ENCODE measurements at places on chromosomes 6 and 20.
A peak's percentile ranks its signal among the peaks of the same experiment; 100 is the strongest.

DNA sequence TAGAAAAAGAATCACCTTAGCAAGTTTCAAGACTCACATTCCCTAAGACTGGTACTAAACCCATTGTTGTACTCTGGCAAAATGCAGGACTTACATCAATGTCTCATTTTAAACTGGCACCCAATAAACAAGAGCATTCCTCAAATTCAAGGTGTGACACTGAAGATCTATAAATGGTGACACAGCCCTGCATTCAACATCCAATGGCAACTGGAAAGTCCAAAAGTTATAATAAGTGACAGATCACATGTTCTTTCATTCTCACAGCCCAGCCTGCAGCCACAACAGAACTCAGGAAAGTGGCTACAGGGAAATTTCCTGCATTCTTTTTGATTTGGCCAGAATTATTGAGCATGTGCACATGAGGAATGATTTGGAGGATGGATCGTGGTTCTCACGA lies 57.5 kb downstream of the MBOAT1 start:
- no peak for DNase-seq

- DNase-seq = no peak
Measured at GRCh38 chr6:161169035-161169434, 104.8 kb downstream of the AGPAT4 start.

- DNase-seq = no peak
Measured at GRCh38 chr20:4412216-4412615, 309.5 kb upstream of the PRND start.

GRCh38 chr20:57788936-57789613 lies 79.3 kb upstream of the PMEPA1 start:
- no peak for DNase-seq

DNA sequence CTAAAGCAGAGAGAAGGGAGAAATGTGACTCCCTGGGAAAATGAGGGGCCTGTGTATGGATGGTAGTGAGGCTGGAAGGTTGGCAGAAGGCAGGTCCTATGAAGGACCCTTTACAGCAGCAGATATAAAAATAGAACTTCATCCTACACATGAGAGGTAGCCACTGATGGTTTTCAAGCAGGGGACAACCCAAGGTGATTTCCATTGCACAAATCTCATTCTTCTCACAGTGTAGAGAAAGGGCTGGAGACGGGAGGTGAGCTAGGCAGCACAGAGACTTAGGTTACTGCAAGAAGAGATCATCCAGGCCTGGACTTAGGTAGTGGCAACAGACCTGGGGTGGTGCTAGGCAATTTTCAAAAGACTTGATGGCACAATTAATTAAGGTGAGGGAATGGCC lies 30.7 kb downstream of the TRAM2 start:
- DNase-seq = no peak

DNA sequence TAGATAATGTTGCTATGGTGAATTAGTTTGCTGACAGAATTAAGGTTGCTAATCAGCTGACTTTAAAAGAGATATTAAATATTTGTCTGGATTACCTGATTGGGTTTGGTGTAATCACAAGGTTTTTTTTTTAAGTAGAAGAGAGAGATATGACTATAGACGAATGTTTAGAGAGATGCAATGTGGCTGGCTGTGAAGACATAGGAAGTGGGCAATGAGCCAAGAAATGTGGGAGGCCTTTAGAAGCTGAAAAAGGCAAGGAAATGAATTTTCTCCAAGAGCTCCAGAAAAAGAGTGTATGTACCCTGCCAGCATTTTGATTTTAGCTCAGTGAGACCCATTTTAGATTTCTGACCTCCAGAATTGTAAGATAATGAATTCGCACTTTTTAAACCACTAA lies 598.3 kb downstream of the PKHD1 start:
- no peak for DNase-seq

GRCh38 chr6:1296079-1296478 lies 15.8 kb upstream of the FOXQ1 start:
- DNase-seq = no peak

DNA sequence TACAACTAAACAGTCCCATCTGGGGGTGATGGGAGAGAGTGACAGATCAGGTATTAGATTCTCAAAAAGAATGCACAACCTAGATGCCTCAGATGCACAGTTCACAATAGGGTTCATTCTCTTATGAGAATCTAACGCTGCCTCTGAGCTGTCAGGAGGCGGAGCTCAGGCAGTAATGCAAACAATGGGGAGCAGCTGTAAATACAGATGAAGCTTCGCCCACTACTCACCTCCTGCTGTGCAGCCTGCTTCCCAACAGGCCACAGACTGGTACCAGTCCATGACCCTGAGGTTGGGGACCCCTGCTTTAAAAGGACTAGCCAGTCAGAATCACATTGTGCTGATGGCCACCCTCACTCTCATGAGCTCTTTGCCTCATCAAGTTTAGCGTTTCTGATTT lies 247.0 kb upstream of the KCNQ5 start:
- DNase-seq = no peak

DNA sequence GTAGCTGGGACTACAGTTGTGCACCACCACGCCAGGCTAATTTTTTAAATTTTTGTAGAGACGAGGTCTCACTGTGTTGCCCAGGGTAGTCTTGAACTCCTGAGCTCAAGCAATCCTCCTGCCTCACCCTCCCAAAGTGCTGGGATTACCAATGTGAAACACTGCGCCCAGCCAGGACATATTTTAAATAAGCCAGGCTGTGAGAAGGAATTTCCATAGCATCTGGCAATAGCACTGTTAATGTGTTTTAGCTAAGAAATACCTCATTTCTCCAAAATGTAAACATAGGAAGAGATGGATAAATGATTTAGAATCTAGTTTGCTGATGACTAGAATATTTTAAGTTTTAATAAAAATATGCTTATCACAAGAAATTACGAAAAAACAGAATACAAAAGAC lies 27.0 kb upstream of the SLA2 start:
- no peak for DNase-seq

GRCh38 chr20:39571171-39571570 lies 609.0 kb downstream of the DHX35 start:
- DNase-seq = no peak

GRCh38 chr6:106509420-106510089 lies 119.7 kb downstream of the RTN4IP1 start:
- peak; percentile 30 for DNase-seq

GRCh38 chr6:140857739-140858380 lies 1274.9 kb upstream of the GJE1 start:
- peak; percentile 97 for DNase-seq

- peak; percentile 72 for DNase-seq
Measured at GRCh38 chr6:158068893-158069799, 87.5 kb downstream of the SYNJ2 start.

- no peak for DNase-seq
Measured at GRCh38 chr6:113846577-113846976, 10.6 kb upstream of the MARCKS start.

DNA sequence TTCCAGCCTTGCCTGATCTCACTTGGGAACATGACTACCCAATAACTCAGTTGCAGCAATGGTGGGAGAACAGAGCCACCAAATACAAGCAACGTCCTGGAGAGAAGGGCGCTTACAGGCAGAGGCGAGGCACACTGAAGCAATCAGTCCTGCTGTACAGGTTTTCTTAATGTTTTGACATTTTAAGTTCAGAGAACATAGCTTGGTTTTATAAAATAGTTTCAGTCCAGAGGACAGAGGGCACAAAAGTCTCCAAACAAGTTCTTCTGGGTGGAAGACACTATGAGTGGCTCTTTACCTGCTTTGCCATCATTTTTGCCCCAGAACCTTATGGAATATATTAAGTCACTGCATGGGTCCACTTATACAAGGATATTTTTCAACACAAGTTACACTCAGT lies 103.4 kb upstream of the KCNG1 start:
- DNase-seq = no peak

- DNase-seq = no peak
Measured at GRCh38 chr6:124197148-124197547, 393.5 kb downstream of the NKAIN2 start.

- DNase-seq = no peak
Measured at GRCh38 chr6:56848105-56848504, 106.8 kb upstream of the BEND6 start.

DNA sequence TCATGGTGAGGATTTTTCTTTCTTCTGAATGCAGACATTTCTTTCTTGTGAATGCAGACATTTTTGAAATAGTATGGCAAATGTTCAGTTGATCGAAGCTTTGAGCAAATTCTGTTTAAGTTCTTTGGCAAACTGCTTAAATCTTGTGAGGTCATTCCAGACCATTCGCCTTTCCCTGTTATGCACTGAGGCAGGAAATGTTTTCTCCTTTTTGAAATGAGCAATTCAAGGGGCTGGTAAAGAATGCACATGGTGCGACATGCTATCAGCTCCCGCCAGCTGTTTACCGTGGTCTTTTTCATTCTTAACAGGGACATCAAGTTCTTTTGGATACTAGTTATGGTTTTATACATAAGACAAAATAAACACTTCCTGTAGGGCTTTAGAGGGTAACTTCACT lies 112.0 kb upstream of the CCN2 start:
- DNase-seq = peak; percentile 94

DNA sequence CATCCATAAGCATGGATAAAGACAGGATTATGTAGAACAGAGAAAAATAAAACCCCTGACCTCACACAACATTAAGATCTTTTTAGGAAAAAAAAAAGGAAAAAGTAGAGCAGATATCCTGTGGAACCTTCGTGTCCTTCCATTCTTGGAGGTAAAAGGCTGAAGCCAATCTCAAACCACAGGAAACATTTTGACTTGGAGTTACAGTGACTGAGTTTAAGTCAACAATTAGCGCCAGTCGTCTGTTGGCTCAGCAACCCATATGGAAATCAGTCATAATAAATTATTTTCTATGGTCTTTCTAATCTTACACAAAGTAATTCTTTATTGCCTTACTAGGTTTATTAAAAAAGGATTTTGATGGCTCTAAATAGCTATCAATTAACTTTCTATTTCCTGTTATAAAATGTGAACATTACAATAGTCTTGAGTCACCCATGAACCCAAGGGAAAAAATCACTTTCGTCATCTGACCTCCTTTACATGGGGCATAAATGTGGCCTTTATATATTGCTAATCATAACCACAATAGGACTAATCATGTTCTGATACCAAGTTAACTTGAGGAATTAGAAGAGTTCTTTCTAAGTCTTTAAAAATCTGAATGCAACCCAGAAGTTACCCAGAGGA lies 592.9 kb downstream of the TFAP2B start:
- DNase-seq = no peak

- no peak for DNase-seq
Measured at GRCh38 chr20:23125159-23125558, 39.0 kb upstream of the CD93 start.

DNA sequence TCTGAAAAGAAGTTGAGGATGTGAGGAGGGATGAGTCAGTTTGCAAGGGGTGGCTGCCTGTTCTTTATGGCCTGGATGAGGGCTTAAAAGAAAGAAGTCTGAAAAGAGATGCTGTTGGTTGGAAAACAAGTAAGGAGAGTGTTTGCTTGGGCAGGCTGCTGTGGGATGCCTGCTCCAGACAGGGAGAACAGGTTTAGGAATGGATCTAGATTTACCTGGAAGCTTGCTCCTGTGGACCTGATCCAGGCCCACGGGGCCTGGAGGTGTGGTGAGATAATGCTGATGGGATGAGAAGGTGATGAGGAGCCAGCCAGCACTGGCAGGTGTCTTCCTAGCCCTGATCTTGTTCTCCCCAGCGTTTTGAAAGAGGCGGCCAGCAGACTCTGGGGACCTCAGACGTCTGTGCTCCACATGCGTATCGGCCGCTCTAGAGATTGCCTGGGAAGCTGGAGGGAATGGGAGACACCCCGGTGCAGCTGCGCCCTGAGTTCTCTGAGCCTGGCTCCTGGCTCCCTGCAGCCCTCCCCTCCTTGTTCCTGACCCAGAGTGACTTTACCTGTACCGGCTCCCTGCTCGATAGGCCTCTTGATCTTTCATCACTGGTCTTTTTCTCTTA lies 331.3 kb downstream of the ZFAND3 start:
- DNase-seq = no peak

All from cardiac fibroblast (primary cell).